Activated CD8-positive, alpha-beta T cell treated with anti-CD3 and anti-CD28 coated beads, Interleukin-2, amount 10 ng/mL, durations not matched to agents 7 days and 5 days (primary cell): ENCODE measurements at places on chromosomes 6 and 20. TPM values are rescaled to one million over a fixed set of nuclear protein-coding genes. Genes with fewer than 3 reads are reported as not detected.

DNA sequence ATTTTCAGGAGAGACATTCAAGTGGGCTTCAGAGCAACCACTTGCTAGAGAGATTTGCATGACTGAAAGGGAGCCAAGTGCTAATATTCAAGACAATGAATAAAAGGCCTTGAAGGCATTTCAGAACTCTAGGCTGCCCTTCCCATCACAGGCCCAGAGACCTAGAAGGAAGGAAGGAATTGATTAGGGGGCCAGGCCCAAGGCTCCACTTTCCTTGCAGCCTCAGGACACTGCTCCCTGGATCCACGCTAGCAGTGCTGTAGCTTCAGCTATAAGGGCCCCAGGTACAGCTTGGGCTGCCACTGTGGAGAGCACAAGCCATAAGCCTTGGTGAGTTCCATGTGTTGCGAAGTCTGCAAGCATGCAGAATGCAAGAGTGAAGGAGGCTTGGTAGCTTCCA is 731.9 kb upstream of the FLRT3 start:
- DNase-seq, result no peak

- DNase-seq, result no peak
Observed at GRCh38 chr6:80077067-80077466, 29.4 kb upstream of the BCKDHB start.

DNA sequence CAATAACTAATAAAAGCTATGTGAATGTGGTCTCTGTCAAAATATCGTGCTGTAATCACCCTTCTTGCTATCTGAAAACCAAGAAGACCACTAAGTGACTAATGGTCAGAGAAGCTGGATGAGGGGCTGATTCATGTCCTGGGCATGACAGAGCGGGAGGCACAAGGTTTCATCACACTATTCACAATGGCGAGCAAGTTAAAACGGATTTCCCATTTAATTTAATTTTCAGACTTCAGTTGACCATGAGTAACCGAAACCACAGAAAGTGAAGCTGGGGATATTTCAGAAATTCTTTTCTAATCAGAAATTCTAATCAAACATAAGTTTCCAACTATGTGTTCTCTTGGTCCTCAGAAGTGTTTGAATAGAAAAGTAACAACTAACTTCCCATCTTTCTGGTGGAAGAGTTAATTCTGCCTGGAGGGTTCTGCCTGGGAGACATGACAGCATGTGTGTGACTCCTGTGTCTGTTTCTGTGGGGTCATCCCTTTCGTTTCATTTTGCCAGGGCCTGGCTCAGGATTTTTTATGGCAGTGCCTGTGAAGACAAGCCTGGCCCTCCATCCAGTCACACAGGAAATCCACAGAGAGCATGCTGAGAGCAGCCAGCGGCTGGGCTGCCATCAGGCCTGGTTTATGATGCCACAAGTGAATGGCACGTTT is 98.9 kb downstream of the FAM120B start:
- DNase-seq, result no peak

DNA sequence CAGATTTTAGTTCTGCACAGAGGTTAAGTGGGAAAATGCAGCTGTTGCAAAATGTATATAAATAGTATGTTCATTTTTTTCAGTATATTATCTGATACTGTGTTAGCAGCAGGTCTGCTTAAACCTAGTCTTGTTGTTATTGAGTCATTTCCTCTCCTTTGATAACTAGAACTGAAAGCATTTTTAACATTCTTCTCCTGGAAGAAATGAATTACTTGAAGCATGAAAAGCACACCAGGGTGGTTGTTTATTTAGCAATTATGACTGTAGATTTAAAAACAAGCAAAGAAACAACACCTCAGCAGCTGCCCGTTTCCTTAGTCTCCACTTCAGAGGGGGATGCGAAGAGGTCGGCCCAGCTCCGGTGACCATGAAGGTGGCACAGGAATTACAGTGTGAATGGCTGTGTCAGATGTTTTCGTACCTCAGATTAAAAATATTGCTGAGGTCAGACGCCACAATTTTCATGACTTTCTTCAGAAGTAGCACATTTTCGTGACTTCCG is 53.5 kb downstream of the GOPC start:
- peak; percentile 42 for DNase-seq

- no peak for DNase-seq
Observed at GRCh38 chr6:99530627-99531026, 15.4 kb upstream of the USP45 start.

- peak; percentile 56 for DNase-seq
Observed at GRCh38 chr6:32954986-32955802, 2.3 kb upstream of the HLA-DMA start.

- DNase-seq, result no peak
Observed at GRCh38 chr20:60085551-60086132, 127.4 kb downstream of the CDH26 start.

Gene ZNF391
- total RNA-seq, result 1.9 TPM

- peak; percentile 51 for DNase-seq
Observed at GRCh38 chr6:27630727-27631608, 158.1 kb upstream of the ZNF184 start.

DNA sequence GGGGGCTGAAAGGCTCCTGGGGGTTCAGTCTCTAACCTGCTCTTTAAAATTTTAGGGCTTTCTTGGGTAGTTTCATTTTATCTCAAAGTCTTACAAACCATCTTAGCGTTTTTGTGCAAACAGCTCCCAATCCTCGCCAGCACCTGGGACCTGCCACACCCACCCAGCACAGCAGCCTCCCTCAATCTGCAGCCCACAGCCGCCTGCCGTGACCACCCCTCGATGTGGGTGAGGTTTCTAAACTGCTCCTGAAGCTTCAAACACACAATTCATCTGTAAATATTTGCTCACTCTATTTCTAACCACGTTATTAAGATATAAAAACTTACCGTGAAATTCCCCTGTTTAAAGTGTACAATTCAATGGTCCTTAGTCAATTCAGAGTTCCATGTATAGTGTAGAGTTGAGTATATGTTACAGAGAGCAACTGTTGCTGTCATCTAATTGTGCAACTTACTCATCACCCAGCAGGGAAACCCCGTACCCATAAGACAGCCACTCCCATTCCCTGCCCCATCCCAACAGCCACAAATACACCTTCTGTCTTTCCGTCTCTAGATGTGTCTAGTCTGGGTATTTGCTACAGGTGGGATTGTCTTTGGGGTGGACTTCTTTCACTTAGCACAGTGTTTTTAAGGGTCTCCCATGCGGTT is 381.0 kb downstream of the TAF4 start:
- no peak for DNase-seq

DNA sequence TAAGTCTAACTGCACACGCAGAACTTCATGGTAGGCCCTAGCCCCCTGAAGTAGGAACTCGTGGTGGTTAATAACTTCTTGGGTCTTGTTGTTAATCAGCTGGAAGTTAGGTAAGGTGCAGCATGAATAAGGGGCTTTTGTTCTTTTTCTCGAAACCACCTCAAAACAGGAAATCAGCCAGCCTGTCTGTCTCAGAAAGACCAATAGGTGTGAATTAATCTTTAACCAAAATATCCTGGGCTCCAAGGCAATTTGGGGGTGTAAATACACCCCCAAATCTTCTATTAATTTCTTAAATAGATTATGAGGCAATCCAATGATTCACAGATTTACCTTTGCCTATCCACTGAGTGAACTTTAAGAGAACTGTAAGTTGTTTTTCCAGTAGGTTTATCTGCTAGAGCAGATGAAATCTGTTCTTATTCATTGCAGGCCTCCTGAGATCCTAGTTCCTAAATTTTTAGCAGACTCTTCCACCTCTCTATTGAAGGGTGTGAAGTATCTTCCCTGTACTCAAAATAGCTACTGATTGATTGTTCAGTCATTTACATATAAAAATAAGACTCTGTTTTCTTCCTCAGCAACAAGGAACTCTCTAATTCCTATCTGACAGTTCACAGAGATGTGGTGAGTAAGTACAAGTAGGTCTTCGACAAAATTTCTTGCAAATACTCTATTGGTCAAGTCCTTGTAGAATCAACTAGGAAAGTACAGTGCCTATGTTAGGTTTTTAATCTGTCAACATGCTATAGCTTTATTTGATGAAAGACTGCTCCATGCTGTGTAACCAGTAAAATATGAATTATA is 427.1 kb upstream of the NOX3 start:
- DNase-seq, result no peak

DNA sequence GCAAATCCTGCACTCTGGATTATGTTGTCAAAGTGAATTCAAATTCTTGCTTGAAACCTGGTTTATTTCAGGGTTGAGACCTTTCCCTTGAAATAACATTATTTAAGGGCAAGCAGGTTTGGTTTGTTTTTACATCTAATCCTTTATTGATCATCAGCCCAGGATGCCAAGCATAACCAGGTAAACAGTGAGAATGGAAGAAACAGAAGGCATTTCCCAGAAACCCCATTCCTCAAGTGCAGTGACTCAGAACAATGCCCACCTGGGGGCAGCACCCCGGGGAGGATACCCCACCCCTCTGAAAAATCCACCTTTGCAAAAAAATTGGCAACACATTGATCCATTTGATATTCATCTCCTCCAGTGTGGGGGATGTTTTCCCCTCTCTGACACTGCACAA is 32.5 kb downstream of the POFUT1 start:
- DNase-seq, result no peak

DNA sequence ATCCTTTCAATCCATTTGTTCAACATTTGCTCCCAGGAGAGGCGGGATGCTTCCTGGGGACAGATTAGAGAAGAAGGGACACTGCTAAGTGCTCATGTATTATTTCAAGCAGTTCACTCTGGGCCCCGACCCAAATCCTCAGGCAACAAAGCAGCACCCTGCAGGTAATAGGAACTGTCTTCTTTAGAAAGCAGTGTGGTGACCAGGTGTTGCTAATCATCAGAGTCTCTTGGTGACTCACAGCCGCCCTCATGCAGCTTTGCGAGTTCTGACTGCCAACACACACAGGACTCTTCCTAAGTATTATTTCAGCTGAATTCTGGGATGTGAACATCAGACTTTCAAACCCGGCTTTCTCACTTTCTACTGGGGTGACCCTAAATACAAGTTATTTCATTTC is 356.4 kb downstream of the PRKN start:
- DNase-seq, result no peak

- no peak for DNase-seq
Observed at GRCh38 chr20:43318755-43319297, 129.1 kb upstream of the PTPRT start.

Gene SLC22A16
- not detected for total RNA-seq

DNA sequence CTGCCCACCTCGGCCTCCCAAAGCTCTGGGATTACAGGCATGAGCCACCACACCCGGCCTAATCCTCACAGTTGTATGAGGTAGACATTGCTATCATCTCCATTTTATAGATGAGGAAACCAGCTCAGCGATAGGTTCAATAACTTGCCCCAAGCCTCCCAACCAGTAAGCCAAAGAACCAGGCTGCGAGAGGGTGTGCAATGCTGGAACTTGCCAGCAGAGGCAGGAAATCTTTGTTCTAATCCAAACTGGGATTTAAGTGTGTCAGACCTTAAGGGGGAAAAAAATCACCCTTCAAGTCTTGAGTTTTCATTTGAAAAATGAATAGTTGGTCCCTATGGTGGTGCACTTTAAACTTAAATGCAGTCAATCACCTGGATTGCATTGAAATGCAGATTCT is 20.1 kb upstream of the RNGTT start:
- DNase-seq, result peak; percentile 32

DNA sequence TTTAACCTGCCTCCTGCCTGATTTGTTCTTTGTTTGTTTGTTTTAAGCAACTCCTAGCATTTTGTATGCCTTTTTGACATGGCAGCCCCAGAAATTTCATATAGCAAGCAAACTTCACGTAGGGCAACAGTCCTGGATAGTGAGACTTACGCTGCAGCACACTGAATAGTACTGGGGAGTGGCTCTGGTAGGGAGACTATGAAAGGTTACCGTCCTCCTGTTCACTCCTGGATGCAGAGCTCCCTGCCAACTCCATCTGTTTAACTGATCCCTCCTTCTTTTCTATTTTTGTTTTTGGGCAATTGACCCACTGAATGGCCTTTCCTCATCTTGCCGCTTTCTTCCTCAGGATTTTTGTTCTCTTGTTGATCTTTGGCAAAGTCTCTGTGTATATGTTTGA is 44.5 kb upstream of the BMP6 start:
- no peak for DNase-seq

Gene LY86
- total RNA-seq, result 2.9 TPM

DNA sequence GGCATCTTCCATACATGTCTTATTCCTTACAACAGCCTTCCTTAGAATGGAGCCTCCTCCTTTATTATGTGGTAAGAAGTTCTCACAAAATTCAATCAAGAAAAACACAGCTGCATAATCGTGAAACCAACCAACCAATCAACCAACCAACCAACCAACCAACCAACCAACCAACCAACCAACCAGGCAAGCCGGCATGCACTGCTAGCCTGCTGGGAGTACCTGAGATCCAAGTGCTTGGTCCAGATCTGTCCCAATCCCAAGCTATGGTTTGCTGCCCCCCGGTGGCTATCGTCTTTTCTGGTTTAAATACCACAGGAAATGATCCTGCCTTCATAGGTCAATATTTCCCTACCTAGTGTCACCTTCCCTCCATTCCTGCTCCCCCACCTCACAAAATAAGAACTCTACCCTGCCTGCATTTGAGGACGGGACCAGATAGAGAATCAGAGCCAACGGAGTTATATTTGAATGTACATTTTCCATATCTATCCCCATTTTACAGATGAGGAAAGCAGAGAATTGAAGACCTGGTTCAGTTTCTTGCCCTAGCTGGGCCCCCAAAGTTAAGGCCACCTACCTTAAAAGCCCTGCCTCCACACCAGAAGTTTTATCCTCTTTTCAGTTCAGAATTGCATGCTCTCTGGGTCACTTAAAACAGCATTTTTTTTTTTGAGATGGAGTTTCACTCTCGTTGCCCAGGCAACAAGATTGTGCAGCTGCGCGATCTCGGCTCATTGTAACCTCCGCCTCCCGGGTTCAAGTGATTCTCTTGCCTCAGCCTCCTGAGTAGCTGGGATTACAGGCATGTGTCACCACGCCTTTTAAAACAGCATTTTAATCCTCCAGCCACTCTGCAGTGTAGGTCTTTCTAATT is 27.1 kb downstream of the RAB44 start:
- peak; percentile 73 for DNase-seq

- DNase-seq, result peak; percentile 27
Observed at GRCh38 chr20:36273414-36274180, 32.5 kb upstream of the DLGAP4 start.

GRCh38 chr6:154125421-154125820 is 86.4 kb downstream of the OPRM1 start:
- DNase-seq, result no peak

DNA sequence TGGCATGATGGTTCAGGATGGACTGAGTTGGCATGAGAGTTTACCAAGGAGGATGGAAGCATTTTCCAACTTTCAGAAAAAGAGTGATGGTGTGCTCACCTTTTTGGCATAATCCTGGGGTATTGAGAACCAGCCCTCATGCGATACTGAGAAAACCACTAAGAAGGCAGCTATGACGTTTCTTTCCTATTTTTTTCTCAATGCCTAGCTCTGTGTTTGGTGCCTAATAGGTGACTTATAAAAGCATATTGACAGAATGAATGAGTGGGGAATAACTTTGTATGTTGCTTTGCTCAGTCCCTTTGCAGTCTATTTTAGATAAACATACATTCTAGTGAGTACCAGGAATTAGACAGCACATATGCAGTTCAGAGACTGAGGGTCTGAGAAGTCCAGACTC is 816.3 kb downstream of the DHX35 start:
- DNase-seq, result no peak

- DNase-seq, result no peak
Observed at GRCh38 chr6:155100087-155100486, 105.0 kb downstream of the TIAM2 start.

- DNase-seq, result peak; percentile 37
Observed at GRCh38 chr6:166341977-166342348, 382 bp downstream of the SFT2D1 start.
